ENCODE measurements at places on chromosomes 12 and 14.

GRCh38 chr14:72892879-72893635 is 844 bp downstream of the DPF3 start:
- no peak for DNase-seq

- DNase-seq: no peak
These were observed 142.0 kb downstream of the ETNK1 start for GRCh38 chr12:22766911-22767420.

- no peak for DNase-seq
These were observed 10.5 kb downstream of the RASSF9 start for GRCh38 chr12:85825746-85826145.

DNA sequence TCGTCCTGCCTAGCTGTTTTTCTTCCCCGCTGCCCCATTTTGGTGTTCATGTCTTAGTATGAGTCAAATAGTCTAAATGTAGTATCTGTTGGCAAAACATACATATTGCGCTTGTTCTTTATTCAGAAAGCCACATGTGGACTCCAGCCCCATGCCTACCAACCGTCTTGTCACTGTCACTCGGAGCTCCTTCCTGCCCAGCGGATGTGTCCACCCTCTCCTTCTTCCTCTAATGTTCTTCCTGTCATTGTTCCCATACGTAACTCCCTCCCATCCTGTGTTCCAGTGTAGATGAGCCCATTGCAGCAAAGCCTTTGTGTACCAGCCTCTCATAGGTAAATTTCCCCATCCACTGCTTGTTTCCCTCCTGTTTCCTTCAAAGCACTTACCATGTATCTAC is 120.5 kb downstream of the TMX1 start:
- DNase-seq: no peak

DNA sequence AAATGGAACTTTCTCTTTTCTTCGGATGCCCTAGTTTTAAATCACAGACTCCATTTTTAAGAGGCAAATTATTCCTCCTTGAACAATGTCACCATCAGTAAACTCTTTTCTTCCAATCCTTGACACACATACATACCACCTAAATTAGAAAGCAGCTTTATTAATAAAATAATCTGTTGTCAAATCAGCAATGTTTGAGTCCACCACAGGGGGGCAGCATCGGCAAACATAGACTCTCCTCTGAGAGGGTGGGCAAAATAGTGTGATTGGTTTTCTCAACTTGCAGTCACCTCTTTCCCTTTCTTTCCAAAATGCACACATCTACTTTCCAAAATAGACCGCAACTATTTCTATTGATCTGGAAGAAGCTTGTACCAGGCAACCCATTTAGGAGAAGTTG is 438.4 kb upstream of the OR4E1 start:
- no peak for DNase-seq

GRCh38 chr14:58193542-58193941 is 6.4 kb upstream of the ACTR10 start:
- peak; percentile 44 for DNase-seq

- DNase-seq: no peak
These were observed 267.4 kb upstream of the PELI2 start for GRCh38 chr14:55850825-55851241.

GRCh38 chr12:89085421-89085820 is 266.9 kb downstream of the DUSP6 start:
- DNase-seq: no peak

- no peak for DNase-seq
These were observed 5.9 kb downstream of the PSEN1 start for GRCh38 chr14:73142216-73142615.

GRCh38 chr14:26548406-26548805 is 49.4 kb downstream of the NOVA1 start:
- no peak for DNase-seq

DNA sequence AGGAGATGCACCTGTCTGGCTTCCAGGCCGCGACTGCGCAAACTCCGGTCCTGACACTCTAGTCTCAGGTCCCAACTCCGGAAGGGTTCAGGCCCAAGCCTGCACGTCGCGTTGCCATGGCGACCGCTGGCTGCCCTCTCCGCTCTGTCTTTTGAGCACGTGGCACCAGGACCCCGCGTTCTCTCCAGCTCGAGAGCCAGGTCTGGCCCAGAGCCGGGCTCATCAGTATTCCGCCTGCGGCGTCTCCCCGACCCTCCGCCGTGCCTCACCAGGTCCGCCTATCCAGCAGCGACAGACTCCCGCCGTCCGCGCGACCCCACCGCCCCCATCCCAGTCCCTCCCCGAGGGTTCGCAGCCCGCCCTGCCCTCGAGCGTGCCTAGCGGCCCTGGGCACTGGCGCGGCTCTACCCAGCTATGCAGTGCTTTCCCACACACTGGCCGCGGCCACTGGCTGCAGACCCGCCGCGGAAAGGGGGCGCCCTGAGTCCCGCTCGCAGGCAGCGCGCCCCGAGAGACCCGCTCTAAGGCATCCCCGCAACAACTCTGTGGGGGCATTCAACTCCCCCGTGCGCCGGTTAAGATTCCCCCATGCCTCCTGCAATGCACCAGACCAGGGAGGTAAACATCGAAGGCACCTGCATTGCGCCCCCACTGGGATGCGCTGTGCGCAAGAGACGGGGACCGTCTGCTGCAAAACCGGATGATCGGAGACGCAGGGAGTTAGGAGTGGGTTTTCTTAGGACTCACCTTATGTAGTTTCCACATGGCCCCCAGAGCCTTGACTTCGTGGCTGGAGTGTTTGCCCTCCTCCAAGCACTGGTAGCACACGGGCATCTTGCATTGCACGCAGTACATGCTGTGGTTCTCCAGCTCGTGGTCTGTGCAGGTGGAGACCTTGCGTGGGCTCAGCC is 1.3 kb downstream of the TRIM9 start:
- no peak for DNase-seq

DNA sequence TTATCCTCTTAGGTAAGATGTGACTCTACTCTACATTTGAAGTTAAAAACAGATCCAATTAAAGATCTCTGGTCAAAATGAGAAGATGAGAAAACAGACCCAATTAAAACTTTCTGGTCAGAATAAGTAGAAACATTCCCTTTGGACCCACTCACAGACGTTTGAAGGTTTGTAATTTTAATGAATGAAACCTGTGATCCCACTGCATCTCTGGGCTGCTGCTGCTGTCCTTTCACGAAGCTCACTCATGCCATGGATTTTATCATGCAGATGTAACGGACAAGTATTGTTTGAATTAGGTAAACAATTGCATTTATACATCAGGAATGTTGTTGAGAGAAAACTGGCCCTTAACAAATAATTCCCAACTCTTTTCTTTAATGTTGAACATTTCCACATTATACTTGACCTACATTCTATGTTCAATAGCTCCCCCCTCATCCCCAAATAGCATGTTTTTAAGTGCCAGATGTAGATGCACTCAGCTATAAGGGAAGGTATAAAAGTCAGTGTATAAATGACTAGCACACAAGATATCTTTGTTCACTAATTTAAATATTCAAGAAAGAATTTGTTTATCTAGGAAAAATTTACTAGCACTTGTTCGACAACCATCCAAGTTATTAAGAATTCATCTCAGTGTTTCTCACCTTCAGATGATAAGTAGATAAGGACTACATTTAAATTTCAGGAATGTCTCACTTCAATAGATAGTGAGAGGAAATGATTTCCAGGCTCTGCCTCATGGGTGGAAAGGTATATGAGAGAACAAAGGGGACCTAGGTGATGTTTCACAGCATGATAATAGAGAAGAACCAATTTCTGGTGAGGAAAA is 202.3 kb upstream of the LMNTD1 start:
- DNase-seq: no peak

DNA sequence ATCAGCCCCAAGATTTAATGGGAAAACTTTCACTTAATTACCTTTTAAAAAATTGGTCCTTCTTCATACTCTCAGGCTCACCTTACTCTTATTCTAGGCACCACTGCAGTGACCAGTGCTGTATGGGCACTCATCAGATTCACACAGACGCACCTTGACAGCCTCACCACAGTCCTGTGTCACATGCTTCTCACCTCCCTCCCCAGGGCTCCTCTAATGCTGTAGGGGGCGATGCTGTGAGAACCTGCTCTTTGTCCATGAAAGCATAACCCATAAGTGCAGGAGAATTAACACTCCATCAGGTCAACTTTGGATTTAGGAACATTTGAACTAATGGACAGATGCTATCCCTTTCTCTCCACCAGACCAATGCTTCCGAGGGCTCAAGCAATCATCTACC is 13.9 kb upstream of the PPP4R3A start:
- no peak for DNase-seq

- no peak for DNase-seq
These were observed 6.5 kb downstream of the WNT5B start for GRCh38 chr12:1635301-1636095.

DNA sequence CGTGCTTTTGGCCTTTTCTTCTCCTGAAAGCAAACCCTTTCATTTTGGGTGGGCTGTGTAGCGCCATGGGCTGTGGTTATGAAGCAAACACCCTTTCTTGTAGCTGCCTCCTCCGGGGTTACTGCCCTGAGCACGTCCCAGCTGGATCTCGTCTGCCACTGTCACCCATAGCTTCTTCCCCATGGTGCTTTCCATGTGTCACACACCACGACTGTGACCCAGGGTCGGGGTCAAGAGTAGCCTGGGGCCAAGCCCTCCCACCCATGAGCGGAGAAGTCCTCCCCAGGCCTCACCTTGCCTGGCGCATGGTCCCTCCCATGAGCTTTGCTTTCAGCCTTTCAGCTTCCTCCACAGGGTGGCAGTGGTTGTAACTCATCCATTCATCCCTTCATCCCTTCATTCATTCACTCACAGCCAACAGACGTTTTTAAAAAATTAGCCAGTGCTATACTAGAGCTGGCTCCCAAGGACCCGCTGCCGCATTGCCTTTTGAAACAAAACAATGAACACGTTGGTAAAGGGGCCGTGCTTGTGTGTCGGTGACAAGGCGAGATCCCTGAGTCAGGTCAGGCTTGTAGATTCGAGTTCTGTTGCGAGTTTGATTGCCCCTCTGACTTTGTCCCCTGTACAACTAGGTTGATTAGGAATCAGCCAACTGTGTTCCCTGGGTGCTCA is 29.5 kb downstream of the MEG3 start:
- no peak for DNase-seq

- DNase-seq: no peak
These were observed 8.1 kb downstream of the GPX2 start for GRCh38 chr14:64934338-64934929.

GRCh38 chr14:20002319-20002718 is 356 bp downstream of the OR4Q2 start:
- DNase-seq: no peak

DNA sequence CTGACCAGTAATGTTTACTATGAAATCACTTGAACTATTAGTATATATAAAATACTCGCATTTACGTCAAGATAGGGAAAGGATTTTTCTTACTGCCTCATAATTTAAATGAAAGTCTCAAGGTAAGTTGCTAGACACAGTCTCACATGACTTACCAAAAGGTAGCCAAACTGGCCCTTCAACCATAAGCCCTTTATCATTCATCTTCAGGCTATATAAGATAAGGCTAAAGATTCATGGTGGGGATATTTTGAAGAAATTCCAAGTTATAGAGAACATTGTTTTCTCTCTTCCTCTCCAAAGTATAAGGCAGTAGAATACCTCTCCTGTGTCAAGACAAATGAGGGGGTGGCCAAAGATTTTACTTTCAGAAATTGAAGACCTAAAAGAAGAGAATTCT is 23.4 kb downstream of the KIF21A start:
- DNase-seq: no peak

DNA sequence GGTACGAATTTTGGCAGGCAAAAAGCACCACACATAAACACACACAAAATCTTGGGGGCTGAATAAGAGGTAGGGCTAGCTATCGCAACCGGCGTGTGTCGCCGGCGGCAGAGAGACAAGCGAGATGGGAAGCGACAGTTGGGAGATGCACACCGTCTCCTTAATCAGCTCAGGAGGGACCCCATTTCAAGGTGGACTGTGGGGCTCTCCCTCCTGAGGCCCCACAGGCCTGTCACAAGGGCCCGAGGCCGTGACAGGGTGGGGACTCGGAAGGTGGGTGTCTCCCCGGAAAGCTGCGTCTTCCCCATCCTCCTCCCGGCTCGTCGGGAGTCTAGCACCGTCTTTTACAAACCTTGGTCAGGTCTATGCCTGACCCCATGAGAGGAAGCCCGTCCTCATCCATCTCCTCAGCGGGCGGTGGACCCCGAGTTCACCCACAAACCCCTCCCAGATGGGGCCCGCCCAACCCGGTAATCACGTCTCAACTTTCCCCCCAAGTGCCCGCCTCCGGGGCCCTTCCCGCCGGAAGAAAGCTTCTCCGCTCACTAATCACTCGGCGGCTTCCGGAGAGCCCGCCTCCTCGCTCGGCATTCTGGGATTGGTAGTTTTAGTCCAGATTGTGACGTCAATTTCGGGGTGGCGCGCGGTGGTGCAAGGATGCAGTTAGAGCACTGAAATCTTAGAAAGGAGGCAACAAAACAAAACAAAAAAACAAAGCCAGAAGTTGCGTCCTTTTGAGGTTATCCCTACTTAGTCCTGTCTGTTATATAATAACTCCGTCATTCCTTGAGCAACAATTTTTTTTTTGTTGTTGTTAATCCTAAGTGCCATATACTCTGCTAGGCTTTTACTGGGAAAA is at the start of gene WASHC3:
Gene WASHC3, minus strand, starts transcription at position 432 of the 859 bp plus-strand sequence. Its CDS starts 29 bp downstream, at position 403.
- DNase-seq: peak; percentile 70

DNA sequence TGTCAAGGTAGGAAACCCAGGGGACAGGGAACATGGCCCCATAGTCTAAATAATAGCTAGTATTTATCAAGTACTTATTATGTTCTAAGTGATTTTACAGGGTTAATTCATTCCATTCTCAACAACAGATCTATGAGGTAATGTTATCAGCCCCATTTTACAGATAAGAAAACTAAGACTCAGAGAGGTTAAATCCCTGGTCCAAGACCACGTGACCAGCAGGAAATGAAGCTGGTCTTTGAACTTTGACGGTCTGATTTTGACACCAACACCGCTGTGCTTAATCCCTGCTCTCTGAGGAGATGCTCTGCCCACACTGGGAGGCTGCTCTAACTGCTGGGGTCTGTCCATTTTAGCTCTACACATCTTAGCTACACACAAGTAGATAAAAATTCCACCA is 253.5 kb downstream of the SPTSSA start:
- no peak for DNase-seq

- no peak for DNase-seq
These were observed 62.2 kb downstream of the MBIP start for GRCh38 chr14:36258241-36258640.

DNA sequence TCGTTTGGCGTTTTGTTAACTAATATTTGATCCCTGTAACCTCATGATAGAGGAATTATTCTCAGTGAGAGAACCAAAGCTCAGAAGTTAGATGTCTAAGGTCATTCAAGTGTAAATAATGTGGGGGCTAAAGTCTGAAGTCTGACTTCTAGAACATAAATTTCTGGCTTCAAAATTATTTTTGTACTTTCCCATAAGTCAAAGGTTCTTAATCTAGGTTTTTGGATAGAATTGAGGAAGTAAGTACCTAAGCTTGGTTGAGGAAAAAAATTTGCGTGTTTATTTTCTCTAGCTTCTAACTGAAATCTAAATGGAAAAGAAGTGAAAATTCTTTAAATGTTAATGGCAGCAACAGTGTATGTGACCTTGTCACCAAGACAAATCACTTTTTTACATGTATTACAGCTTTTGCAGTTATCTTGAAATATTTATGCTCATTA is 2.3 kb downstream of the LARP4 start:
- DNase-seq: no peak
